ENCODE measurements at places on chromosomes 13 and 19.

- DNase-seq, result peak; percentile 82
- no peak overlapping the region for H3K27ac ChIP-seq
- H3K27me3 ChIP-seq, result no peaks in the 10 kb centered on the region
- peaks cover 44% of the 10 kb centered on the region for H3K4me1 ChIP-seq
- H3K4me3 ChIP-seq, result peak overlapping the region; percentile 68
Observed at GRCh38 chr19:49546825-49547565, 19.2 kb downstream of the RCN3 start.

GRCh38 chr19:19280561-19280960 is 7.5 kb upstream of the TM6SF2 start:
- no peaks in the 10 kb centered on the region for H3K4me1 ChIP-seq
- H3K27me3 ChIP-seq, result no peaks in the 10 kb centered on the region
- H3K4me3 ChIP-seq, result no peak overlapping the region
- no peak overlapping the region for H3K27ac ChIP-seq

GRCh38 chr19:10183926-10184325 is 10.8 kb downstream of the DNMT1 start:
- peak; percentile 11 for DNase-seq
- H3K4me1 ChIP-seq, result peaks cover 24% of the 10 kb centered on the region
- H3K27me3 ChIP-seq, result no peaks in the 10 kb centered on the region
- no peak overlapping the region for H3K4me3 ChIP-seq
- peak overlapping the region; percentile 59 for H3K27ac ChIP-seq
- peaks cover 36% of the 10 kb centered on the region for H3K36me3 ChIP-seq

- no peaks in the 10 kb centered on the region for H3K4me1 ChIP-seq
- H3K4me3 ChIP-seq, result no peak overlapping the region
- H3K27me3 ChIP-seq, result no peaks in the 10 kb centered on the region
- H3K27ac ChIP-seq, result no peak overlapping the region
- DNase-seq, result no peak
Observed at GRCh38 chr13:100710176-100710575, 35.6 kb upstream of the TMTC4 start.

DNA sequence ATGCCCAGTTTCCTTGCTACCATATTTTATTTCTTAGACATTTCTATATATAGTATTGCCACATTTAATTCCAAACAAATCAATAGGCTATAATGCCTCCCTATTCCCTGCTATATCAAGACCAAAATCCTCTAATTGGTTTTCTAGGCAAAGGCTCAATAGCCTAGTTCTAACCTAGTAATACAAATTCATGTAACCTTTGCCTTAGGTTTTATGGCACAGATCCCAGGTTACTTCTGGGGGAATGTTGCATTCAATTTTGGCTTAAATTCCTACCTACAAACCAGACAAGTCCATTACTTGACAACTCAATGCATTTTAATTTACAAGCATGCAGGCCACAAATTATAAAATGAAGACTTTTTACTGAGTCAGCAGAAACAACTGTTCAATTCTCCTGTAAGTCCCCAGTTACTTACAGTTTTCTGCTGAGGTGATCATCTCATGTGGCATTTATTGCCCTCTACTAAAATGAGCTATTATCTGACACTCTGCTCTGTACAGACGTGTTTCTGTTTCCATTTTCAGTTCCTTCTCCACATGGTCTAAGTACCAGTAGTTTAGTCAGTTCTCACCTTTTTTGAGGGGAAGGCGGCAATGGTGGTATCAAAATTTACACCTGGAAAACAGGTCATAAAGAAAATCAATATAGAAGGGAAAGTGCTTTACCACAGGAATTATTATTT is 11.7 kb downstream of the KCNRG start:
- H3K4me1 ChIP-seq, result peaks cover 6% of the 10 kb centered on the region
- H3K27ac ChIP-seq, result no peak overlapping the region
- DNase-seq, result no peak
- no peak overlapping the region for H3K4me3 ChIP-seq

DNA sequence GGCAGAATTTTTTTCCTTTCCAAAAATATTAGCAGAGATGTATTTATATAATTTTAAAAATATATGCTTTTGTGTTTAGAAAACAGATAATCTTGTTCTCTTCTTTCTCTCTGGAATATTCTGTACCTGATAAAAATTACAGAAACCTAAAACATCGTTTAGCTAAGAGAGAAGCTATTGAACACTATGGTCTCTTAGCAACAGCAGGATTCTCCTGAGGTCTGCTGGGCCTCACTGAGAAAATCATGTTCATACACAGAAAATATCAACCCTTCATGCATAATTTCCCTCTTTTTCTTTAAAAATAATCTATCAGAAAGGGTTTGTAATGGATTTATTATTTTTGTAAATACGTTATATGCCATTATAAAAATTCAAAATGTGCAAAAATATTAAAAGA is 242.2 kb downstream of the DCLK1 start:
- H3K36me3 ChIP-seq, result no peaks in the 10 kb centered on the region
- no peak overlapping the region for H3K27ac ChIP-seq
- no peak for DNase-seq
- peaks cover 3% of the 10 kb centered on the region for H3K27me3 ChIP-seq

- peaks cover 1% of the 10 kb centered on the region for H3K36me3 ChIP-seq
- no peaks in the 10 kb centered on the region for H3K27me3 ChIP-seq
- no peak overlapping the region for H3K27ac ChIP-seq
- H3K4me3 ChIP-seq, result no peak overlapping the region
- H3K4me1 ChIP-seq, result peaks cover 3% of the 10 kb centered on the region
Observed at GRCh38 chr19:5078182-5078581, 109.3 kb downstream of the KDM4B start.

DNA sequence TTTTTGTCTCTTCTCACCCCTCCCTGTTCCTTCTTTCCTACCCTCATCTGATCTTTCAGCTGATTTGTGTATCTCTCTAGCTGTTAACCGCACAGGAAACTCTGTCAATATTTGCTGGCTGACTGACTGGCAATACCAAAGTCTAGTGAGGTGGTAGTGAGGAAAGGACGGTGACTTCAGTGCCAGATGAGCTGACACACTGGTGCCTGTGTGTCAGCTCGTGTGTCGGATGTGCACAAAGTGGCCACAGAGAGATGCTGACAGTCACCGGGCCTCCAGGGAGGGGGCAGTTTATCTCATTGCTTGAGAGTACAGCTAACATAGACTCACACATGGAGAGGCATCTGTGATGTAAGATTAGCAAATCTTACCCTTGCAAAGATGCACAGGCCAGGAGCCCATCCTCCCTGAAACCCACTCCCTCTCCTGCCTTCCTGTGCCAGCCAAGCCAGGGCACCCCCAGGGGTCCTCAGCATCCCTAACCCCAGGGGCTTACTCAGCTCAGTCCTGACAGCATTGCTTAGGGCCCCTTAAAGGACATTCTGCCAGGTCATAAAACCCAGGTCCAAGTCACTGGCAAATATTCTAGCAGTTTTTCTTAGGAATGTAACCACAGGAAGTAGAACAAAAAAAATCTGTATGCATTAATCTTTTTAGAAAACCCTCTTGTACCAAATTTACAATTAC is 80.2 kb downstream of the SHISA2 start:
- no peaks in the 10 kb centered on the region for H3K27me3 ChIP-seq
- peaks cover 42% of the 10 kb centered on the region for H3K4me1 ChIP-seq
- peak overlapping the region; percentile 46 for H3K27ac ChIP-seq
- no peak overlapping the region for H3K4me3 ChIP-seq
- H3K36me3 ChIP-seq, result no peaks in the 10 kb centered on the region

DNA sequence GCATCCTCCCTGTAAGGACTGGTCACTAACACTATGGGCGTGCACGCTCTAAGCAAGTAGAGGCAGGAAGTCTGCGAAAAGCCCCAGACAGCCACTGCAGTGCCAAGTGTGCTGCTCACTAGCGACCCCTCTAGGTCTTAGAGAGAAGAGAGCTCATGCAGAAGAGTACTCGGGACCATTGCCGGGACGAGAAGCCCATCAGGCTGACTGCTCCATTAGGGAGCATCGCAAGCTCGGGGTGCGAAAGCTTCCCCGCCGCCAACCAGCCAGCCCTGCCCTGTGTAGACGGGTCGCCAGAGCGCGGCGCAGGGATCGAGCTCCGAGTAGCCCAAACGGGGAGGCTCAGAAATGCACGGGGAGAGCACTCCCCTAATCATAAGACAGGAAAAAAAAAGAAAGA is 16.6 kb downstream of the POU4F1 start:
- no peak overlapping the region for H3K4me3 ChIP-seq
- no peak overlapping the region for H3K27ac ChIP-seq
- H3K4me1 ChIP-seq, result peaks cover 8% of the 10 kb centered on the region
- no peak for DNase-seq
- peaks cover 55% of the 10 kb centered on the region for H3K27me3 ChIP-seq
- peaks cover 2% of the 10 kb centered on the region for H3K36me3 ChIP-seq

DNA sequence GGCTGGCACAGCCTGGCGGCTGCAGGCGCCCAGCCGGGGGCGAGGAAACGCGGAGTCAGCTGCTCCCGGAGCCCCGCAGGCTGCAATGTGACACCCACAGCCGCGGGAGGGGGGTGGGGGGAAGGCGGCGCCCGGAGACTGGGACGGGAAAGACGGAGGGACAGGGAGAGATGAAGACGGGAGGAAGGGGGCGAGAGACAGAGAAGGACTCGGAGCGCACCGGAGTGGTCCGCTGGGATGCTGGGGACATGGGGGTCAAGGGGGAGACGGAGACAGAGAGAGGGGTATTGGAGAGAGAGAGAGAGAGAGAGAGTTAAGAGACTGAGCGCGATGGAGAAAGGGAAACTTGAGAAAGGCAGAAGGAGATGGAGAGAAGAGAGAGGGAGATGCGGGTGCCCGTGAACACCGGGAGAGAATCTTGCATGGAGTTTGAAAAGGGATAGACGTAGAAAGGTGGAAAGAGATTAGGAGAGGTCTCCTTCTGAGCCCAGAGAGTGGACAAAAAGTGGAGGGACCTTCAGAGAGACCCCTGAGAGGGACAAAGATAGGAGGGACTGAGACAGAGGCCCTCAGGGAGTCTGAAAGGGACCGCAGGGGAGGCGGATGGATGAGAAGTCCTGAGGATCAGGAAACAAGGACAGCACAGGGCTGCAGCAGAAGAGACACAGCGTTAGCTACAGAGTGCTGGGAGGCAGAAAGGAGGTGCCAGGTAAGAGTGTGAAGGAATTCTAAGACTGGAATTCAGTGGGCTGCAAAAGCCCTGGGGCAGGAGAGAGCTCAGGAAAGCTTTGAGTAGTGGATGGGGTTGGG is 1.0 kb downstream of the SCN1B start:
- no peak overlapping the region for H3K27ac ChIP-seq
- peaks cover 12% of the 10 kb centered on the region for H3K4me1 ChIP-seq
- H3K27me3 ChIP-seq, result peaks cover 19% of the 10 kb centered on the region
- peaks cover 5% of the 10 kb centered on the region for H3K36me3 ChIP-seq
- H3K4me3 ChIP-seq, result peak overlapping the region; percentile 65
- DNase-seq, result no peak

GRCh38 chr19:46383171-46383815 is 30.1 kb downstream of the CCDC8 start:
- DNase-seq, result no peak
- H3K27me3 ChIP-seq, result no peaks in the 10 kb centered on the region
- peaks cover 52% of the 10 kb centered on the region for H3K36me3 ChIP-seq
- no peak overlapping the region for H3K4me3 ChIP-seq
- no peak overlapping the region for H3K27ac ChIP-seq
- H3K4me1 ChIP-seq, result no peaks in the 10 kb centered on the region

DNA sequence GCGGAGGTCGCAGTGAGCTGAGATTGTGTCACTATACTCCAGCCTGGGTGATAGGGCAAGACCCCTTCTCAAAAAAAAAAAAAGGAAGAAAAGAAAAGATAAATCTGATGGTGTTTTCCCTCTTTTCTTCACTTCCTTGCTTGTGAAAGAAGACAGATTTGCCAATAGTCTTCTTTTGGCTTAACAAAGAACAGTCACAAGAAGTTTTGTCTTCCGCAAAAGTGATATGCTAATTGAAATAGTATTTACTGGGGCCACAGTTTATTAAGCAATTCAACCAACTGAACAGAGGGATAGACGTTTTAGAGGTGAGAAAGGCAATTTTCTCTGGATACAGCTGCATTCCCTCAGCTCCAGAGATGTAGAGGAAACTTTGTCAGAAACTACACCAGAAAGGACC is 22.9 kb upstream of the PLAUR start:
- no peaks in the 10 kb centered on the region for H3K4me1 ChIP-seq
- H3K36me3 ChIP-seq, result no peaks in the 10 kb centered on the region
- H3K27me3 ChIP-seq, result peaks cover 3% of the 10 kb centered on the region
- DNase-seq, result no peak
- H3K4me3 ChIP-seq, result no peak overlapping the region

- H3K4me1 ChIP-seq, result peaks cover 10% of the 10 kb centered on the region
- H3K36me3 ChIP-seq, result no peaks in the 10 kb centered on the region
- H3K4me3 ChIP-seq, result no peak overlapping the region
- no peak overlapping the region for H3K27ac ChIP-seq
Observed at GRCh38 chr13:40341501-40341900, 324.9 kb downstream of the FOXO1 start.

DNA sequence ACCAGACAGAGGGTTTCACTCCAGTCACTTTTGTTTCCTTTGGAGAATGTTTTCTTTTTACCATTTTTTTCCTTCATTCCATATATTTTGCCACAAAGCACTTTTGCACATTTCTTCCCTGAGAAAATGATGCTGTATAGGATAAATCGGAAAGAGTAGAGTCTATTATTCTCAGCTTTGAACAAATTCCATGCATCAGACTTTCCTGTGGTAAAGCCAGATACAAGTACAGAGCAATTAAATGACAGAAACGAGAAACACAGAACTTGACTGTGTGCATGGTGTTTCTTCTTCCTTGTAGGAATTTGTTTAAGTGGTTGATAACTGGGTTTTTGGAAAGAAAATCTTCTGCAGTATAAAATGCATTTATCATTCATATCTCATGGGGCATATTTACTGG is 107.4 kb upstream of the CSNK1A1L start:
- no peaks in the 10 kb centered on the region for H3K36me3 ChIP-seq
- no peak for DNase-seq
- H3K27me3 ChIP-seq, result no peaks in the 10 kb centered on the region
- no peaks in the 10 kb centered on the region for H3K4me1 ChIP-seq
- H3K4me3 ChIP-seq, result no peak overlapping the region

- no peak for DNase-seq
- peaks cover 5% of the 10 kb centered on the region for H3K4me1 ChIP-seq
- H3K27ac ChIP-seq, result no peak overlapping the region
Observed at GRCh38 chr13:51525567-51526167, 58.6 kb upstream of the WDFY2 start.

DNA sequence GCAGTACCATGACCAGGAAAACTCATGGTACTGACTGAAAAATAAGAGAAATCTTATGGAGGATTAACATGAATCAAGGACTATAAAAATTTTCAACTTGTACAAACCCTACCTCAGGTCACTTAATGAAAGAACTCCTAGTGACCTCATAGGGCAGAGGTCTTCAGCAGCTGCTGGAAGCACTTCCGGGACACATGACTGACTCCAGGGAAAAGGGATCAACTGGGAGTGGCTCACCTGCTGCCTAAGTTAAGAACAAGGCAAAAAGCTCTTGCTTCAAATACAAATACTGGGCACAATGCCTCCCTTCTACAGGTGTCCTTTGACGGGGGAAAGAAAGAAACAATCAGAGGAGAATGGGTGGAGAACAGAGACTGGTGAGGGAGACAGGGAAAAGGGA is 18.6 kb downstream of the DOCK9 start:
- H3K4me1 ChIP-seq, result peaks cover 12% of the 10 kb centered on the region
- no peak for DNase-seq
- peaks cover 6% of the 10 kb centered on the region for H3K36me3 ChIP-seq
- H3K27me3 ChIP-seq, result no peaks in the 10 kb centered on the region
- H3K27ac ChIP-seq, result no peak overlapping the region
